Stimulated activated CD8-positive, alpha-beta memory T cell treated with anti-CD3 and anti-CD28 coated beads, Interleukin-4, amount 100 ng/mL, for 4 hours (primary cell): ENCODE measurements at places on chromosomes 11 and 22.

GRCh38 chr11:23206741-23207336 lies 346.6 kb upstream of the CCDC179 start:
- no peak for DNase-seq

DNA sequence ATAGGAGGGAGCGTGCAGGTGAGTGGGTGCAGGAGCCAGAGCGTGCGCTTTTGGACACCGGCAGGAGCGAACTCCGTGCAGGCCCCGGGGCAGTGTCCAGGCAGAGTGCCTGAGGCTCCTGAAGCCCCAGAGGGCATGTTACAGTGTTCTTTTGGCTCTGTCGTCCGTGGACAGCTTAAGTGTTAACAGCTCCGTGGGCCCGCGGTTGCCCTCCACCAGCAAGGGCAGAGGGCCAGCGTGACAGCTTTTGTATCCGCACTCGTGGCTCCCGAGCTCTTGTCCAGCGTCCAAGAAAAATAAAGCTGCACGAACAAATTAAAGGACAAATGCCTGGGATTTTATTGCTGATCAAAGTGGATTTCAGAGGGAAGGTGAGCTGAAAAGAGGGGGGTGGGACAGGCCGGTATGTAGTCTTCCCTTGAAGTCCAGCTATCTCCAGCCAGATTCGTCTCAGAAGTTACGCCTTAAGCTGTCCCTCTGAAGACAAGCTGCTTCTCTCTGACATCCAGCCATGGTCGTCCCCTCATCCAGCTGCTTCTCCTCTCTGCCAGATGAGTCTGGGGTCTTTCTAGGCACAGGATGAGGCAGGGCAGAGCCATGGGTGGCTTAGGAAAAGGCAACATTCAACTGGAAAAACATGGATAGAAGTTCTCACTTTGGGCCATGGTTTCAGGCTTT lies 968 bp upstream of the TMEM109 start:
- no peak for DNase-seq

- no peak for DNase-seq
Observed at GRCh38 chr22:37122598-37123180, 13.2 kb upstream of the TMPRSS6 start.

DNA sequence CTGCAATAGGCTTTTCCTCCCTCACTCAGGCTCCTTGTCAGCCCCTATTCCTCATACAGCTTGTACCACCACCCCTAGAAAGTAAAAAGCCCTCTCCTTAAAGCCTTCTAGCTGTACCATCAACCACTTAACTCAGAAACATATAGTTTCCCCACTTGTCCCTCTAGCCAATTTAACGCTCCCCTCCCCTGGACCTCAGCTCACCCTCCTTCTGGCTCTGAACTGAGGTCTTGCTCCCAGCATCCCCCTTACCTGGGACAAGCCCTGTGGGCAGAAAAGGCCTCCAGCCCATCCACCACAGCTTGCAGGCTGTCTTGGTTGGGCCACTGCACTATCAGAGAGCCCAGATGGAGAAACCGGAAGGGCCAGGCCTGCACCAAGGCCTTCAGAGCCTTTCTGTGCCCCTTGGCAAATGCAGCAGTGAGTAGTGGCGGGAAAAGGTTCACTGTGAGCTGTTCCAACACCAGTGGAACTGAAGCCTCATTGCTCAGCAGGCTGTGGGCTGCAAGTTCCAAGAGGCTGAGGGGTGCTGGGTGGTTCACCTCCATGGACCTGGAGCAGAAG lies 12.4 kb upstream of the TOP3B start:
- DNase-seq, result no peak

GRCh38 chr22:42880815-42881214 lies 23.7 kb upstream of the ARFGAP3 start:
- no peak for DNase-seq

DNA sequence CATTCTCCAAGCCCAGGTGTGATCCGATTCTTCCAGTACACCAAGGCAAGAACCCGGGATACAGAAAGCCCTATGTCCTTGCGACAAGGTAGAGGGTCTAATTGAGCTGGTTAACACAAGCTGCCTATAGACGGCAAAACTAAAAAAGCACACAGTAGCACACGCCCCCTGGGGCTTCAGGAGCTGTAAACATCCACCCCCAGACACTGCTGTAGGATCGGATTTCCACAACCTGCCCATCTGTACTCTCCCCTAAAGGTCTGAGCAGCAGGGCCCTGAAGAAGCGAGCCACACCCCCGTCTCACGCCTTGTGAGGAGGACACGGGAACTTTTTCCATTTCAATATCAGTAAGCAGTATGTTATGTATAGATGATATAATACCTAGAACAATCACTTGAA lies 624.7 kb downstream of the BUD13 start:
- no peak for DNase-seq
